Non-pigmented ciliary epithelial cell (primary cell): ENCODE measurements at places on chromosomes 1 and 21.

DNA sequence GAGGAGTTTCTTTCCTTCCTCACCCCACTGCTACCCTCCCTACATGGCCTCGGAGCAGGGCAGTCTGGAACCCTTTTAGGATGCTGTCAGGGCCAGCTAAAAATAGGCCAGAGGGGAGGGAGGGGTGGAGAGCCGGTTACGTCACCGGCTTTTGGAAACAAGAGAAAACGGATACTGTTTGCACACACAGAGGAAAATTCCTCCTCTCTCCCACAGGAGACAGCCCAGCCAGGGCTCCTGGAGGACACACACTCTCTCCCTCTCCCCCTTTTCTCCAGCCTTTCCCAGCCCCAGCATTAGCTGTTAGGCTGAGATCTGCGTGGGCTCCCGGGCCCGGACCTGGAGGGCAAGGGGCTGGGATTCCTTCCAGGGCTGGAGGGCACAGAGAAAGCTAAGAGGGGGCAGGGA is 20.0 kb upstream of the ALDH4A1 start:
- DNase-seq = no peak

GRCh38 chr1:63122079-63122478 is 200.3 kb upstream of the FOXD3 start:
- DNase-seq = no peak

GRCh38 chr1:164417016-164417704 is 141.8 kb upstream of the PBX1 start:
- no peak for DNase-seq

GRCh38 chr21:37945036-37945435 is 28.8 kb upstream of the KCNJ6 start:
- DNase-seq = no peak

DNA sequence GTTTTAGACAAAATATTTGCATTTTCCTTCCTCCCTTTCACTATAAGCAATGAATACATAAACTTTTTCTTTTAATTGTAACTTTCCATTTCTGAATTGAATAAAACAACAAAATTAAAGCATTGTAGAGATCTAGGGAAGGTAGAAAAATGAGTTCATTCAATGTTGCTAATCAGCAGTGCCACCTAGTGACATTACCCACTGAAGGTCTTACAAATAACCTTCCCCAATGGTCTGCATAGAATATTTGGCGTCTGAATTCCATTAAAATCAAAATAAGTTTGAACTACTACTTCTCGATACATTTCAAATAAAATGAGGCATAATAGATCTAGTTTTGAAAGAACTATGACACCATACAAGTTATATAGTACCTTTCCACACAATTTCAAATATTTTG is 19.6 kb downstream of the FH start:
- DNase-seq = no peak

DNA sequence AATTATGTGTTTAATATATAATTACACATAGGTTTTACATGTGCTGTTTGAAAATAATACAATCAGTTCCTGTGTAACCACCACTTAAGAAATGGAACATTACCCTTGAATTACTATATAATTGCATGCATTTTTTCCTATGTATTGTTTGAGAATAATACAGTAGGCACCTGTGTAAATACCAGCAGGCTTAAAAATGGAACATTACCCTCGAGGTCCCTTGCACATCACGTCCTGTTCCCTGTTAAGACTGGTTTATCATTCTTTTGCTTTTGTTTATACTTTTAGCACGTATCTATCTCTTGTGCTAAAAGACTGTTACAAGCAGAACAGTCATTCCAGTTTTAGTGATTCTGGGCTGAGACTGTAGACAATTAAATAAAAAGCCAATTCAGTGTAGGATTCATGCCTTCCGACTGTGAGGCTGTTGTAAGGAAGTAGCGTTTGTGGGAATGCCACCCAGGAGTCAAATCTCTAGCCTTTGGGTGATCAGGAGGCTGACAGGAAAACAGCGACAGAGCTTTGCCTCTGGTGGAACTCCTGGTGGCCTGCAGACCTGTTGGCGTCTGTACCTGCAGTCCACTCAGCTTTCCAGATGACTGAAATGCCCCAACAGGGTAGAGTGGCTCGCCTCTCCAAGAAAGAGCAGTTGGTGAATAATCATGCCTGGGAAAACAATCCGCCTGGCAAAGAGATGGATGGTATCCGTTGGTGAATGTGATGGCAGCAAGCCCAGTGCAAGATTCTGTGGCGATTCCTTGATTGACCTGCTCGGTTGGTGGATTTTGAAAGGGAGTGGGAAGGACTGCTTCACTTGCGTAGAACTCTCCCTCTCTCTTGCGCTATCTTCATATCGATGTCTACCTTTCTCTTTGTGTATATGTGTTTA is 58.0 kb downstream of the DISC1 start:
- no peak for DNase-seq

DNA sequence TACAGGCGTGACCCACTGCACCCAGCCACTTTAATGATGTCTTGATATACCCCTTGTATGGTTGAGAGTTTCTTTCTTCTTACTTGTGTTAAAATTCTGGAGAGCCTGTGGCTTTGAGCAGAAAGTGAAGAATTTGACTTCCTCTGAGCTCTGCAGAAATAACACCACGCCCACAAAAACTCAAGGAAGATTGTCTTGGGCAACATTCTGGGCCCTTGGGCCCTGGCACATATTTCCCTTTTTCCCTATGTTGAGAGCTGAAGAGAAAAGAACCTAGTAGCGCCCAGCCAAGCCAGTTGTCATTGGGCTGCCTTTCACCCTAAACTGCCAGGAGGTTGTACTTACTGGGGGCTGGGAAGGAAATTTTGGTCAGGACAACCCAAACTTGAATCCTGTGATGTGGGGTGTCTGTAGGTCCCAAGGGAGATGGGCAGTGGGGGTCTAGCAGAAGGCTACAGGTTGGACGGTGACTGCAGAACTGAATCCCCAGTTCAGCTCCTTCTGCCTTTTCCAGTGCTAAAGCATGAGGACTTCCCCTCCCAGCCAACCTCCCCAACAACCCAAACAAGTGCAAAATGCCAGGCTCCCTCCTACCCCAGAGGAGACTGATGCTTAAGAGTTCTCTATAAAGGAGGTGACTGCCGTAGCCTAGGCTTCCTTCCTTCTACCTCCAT is 11.7 kb upstream of the SNAPIN start:
- DNase-seq = no peak

DNA sequence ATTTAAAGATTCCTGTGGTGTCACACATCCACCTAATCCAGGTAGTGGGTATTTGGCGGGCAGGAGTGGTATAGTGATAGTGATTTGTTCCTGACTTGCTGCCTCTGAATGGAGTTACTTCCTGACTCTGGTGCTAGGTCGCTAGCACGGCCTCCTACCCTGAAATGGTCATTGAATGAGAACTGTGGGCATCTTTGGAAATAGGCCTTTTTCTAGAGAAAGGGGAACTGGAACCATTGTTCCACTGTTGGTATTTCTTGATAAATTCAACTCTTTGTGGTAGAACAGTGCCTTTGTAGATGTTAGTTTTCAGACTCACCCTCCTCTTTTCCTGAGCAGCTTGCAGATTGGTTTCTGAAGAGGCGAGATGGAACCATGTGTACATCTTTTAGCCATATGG is 1.5 kb downstream of the QSOX1 start:
- DNase-seq = no peak

- DNase-seq = no peak
Observed at GRCh38 chr1:20165522-20165951, 20.4 kb upstream of the UBXN10 start.

- DNase-seq = peak; percentile 51
Observed at GRCh38 chr1:187689129-187689528, 860.4 kb downstream of the PLA2G4A start.

DNA sequence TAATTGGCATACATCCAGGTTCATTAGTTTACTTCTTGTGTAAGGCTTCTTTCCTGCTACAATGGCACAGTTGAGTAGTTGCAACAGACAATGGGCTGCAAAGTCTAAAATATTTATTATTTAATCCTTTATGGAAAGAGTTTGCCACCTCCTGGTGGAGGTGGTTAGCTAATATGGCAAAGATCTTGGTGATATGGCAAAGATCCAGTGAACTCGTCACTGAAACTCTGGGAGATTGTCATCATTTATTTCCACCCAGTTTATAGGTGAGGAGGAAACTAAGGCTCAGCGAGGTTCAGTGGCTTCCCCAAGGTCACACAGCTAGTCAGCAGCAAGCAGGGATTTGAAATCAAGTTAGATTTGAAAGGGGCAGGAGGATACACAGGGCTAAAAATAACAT is 16.1 kb upstream of the IFFO2 start:
- no peak for DNase-seq

- DNase-seq = peak; percentile 6
Observed at GRCh38 chr1:14113841-14114567, 414.0 kb downstream of the PRDM2 start.

DNA sequence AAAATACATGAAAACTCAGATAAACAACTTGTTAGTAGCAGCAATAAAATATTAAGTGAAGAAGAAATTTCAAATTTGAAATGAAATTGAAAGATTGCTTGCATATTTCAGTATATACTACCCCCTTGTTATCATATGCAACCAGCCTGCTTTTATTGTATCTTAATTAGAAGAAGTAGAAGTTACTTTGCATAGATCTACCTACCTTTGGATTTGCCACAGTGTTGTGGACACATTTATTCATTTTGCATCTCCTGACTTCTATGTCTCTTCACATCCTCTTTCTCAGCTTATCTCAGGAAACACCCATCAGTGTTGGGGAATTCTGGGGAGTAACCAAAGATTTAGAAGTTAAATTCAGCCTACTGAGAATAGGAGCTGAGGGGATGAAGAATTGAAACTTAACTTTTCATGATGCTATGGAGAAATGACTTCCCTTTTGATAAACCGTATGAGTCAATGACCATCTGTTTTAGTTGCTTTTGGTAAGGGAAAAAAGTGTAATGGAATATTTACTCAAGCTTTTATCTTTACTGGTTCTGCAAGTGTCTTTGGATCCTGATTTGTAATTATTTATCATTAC is 96.9 kb downstream of the RGL1 start:
- DNase-seq = no peak

DNA sequence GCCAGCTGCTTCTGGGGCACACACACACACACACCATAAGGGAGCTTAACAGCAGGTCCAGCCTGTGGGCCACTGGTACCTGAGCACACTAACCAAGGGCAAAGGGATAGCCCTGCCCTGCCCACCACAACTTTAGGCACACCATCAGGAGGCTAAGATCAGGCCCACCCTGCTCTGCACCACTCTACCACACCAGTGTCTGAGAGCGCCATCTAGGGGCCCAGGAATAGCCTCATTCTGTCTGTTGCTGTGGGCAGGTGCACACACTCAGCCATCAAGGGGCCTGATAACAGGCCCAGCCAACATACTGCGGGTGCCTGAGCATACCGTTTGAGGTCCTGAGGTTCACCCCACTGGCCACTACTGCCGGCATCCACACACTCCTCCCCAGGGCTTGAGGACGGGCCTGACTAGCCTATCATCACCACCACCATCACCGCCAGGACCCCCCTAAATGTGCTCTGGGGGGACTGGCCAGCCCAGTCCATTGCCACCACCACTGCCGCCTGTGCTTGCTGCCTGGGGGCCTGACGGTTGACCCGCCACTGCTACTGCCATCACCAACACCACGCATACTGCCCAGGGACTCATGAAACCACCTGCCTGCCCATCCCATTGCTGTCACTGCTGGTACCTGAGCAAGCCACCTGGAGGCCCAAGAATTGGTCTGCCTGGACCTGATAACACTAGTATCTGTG is 31.3 kb downstream of the NSL1 start:
- no peak for DNase-seq

GRCh38 chr21:46428987-46429710 is 29.5 kb upstream of the DIP2A start:
- DNase-seq = no peak

DNA sequence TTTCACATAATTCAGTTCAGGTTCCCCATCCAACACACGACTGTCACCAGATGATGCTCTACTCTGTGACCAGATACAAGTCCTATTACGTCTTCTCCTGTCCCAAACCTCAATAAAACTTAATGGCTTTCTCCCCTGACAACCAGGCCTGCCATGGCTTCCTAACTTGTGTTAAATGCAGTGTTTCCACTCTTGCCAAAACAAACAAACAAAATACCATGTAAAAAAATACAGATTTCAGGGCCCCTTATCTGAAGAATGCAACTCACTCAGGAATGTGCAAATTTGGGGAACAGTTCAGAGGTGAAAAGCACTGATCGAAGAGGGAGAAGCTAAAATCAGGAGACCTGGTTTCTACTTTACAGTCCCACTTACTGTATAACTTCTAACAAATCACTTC is 863 bp upstream of the NUF2 start:
- DNase-seq = no peak

GRCh38 chr1:104671684-104672353 is 922.1 kb downstream of the AMY1C start:
- DNase-seq = no peak

DNA sequence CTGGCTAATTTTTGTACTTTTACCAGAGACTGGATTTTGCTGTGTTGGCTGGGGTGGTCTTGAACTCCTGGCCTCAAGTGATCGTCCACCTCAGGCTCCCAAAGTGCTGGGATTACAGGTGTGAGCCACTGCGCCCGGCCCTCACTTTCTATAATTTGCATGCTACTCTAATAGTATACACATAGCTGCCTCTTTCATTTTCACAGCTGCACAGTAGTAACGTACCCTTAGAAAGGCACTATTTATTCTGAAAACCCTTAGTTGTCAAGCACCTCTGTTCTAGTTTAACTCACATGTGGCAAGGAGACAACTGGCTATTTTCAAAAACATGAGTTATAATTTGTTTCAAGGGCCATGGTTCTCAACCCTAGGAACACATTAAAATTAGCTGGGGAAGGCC is 17.2 kb downstream of the TPM3 start:
- no peak for DNase-seq

DNA sequence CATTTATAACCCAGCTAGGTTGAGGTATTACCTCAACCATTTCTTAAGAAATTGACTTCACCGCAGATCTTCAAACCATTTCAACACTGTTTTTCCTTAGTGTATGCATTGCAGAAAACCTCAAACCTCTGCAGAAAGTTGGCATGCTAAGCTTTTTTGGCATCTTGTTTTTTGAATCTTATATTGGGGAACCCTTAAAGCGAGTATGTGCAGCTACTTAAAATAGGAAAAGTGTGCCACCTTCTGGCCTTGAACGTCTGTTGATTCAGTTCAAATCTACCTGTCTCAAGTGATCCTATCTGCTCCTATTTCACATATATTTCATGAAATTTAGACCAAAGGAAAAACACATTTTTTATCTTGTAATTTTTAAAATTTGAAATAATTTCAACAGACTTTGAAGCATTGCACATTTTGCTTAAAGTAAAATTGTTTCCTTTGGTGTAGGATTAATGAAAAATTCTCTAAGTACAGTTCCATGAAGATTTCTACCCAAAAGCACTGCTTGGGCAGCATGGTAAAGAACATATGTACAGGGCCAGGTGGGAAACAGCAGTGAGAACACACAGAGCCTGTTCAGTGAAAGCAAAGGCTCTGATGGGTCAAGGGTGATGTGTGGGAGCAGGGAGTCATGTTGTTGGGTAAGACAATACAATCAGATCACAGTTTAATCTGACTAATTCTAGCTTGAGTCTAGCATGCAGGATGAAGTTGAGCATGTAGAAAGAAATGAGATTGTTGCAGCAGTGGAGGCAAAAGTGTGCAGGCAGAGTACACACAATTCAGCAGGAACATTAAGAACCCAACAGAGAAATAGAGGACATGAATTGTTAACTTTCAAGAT is 17.2 kb downstream of the HENMT1 start:
- peak; percentile 41 for DNase-seq

- DNase-seq = peak; percentile 36
Observed at GRCh38 chr1:220067269-220068204, 21.2 kb upstream of the EPRS1 start.

GRCh38 chr1:54944610-54945392 is 35.6 kb upstream of the TMEM61 start:
- peak; percentile 65 for DNase-seq
